ENCODE measurements at places on chromosomes 2 and 18.
A peak's percentile ranks its signal among the peaks of the same experiment; 100 is the strongest.

GRCh38 chr18:57837917-57838548 is 34.9 kb upstream of the ATP8B1 start:
- DNase-seq, result no peak

GRCh38 chr2:29032189-29032588 is 42.1 kb downstream of the PCARE start:
- no peak for DNase-seq

DNA sequence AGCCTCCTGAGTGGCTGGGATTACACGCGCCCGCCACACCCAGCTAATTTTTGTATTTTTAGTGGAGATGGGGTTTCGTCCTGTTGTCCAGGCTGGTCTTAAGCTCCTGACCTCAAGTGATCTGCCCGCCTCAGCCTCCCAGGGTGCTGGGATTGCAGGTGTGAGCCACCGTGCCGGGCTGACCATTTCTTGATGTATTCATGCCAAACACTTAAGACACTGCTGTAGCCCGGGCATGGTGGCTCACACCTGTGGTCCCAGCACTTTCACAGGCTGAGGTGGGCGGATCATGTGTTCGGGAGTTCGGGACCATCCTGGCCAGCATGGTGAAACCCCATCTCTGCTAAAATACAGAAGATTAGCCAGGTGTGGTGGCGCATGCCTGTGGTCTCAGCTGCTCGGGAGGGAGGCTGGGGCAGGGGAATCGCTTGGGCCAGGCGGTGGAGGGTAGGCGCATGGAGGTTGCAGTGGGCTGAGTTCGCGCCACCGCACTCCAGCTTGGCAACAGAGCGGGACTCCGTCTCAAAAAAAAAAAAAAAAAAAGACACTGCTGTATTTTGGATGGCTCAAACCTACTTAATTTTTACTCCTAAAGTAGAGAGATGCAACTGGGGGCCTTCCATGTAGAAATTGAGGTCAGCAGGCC is 140.8 kb downstream of the NUP35 start:
- no peak for DNase-seq

GRCh38 chr18:32831781-32832180 is 59.0 kb upstream of the KLHL14 start:
- DNase-seq, result no peak

GRCh38 chr18:78678318-78678695 is 301.3 kb upstream of the SALL3 start:
- DNase-seq, result no peak

- no peak for DNase-seq
Measured at GRCh38 chr2:23550553-23550952, 165.6 kb downstream of the KLHL29 start.

GRCh38 chr2:57107353-57107752 is 923.6 kb downstream of the CCDC85A start:
- no peak for DNase-seq

GRCh38 chr18:10776493-10776892 is 250.7 kb downstream of the NAPG start:
- DNase-seq, result no peak

- no peak for DNase-seq
Measured at GRCh38 chr2:102080451-102081242, 61.9 kb upstream of the IL1R1 start.

GRCh38 chr2:31413025-31413424 is 1.5 kb downstream of the XDH start:
- DNase-seq, result no peak

- DNase-seq, result no peak
Measured at GRCh38 chr2:231785413-231785812, 832 bp upstream of the COPS7B start.

- no peak for DNase-seq
Measured at GRCh38 chr2:223100061-223100511, 48.1 kb downstream of the KCNE4 start.

GRCh38 chr2:74242354-74243071 is 44.1 kb downstream of the MTHFD2 start:
- DNase-seq, result no peak

GRCh38 chr18:6397931-6398566 is 16.7 kb downstream of the L3MBTL4 start:
- no peak for DNase-seq

DNA sequence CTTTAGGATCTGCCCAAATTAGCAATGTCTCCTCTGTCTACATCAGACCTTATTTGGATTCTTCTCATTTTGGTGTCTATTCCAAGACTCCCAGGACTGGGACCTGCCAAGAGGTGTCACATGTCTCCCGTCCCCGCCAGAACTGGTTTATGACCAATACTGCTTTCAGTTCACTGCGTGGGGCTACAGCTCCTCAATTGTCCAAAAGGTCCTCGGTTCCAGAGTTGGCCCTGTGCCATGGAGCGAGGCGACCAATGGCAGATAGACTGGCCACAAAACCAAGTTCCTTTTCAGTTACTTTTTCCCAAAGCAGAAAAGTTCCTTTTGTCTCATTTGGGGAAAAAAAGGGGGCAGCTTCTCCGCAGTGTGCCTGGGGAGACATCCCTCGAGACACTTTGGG is 144.1 kb upstream of the ZNF236 start:
- no peak for DNase-seq

DNA sequence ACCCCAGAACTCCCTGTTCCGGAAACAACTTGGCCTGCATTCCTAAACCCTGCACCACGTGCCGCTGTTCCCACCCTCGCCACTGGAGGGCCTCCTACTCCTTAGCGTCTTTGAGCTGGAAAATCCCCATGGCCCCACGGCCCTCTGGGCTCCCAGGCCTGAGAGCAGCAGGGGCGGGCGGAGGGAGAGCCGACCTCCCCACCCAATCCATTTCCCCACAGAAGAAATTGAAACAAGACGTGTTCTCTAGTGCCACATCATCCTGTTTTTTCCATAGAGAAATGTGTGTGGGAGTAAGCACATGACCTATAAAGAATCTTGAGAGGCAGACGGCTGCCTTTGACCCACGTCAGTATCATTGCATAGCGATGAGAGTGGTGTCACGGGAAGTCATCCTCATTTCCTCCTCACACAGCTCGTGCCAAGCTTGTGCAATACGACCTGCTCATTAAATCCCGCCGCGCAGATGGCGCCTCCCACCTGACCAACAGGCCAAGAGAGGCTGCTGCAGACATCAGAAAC is 79.2 kb downstream of the LAMA1 start:
- DNase-seq, result no peak

GRCh38 chr18:10455726-10456453 is 1.5 kb downstream of the APCDD1 start:
- DNase-seq, result no peak

GRCh38 chr2:46854260-46854659 is 61.3 kb downstream of the MCFD2 start:
- no peak for DNase-seq

- DNase-seq, result no peak
Measured at GRCh38 chr2:12513339-12513738, 203.4 kb upstream of the TRIB2 start.

DNA sequence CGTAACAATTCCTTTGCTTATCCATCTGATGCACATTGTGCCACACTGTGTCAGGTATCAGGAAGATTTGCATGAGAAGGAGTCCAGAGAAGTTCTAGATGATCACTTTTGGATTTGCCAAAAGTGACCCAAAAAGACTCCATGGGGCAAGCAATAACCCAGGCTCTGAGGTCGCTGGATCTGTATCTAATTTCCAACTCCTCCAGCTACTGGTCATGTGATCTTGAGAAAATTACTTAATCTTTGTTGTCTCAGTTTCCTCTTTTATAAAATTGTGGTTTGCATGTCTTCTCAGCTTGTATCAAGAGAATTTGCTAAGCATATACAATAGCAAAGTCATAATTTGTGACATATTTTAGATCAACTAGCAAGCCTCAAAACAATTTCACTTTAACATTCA is 61.3 kb upstream of the ITGA4 start:
- DNase-seq, result no peak

DNA sequence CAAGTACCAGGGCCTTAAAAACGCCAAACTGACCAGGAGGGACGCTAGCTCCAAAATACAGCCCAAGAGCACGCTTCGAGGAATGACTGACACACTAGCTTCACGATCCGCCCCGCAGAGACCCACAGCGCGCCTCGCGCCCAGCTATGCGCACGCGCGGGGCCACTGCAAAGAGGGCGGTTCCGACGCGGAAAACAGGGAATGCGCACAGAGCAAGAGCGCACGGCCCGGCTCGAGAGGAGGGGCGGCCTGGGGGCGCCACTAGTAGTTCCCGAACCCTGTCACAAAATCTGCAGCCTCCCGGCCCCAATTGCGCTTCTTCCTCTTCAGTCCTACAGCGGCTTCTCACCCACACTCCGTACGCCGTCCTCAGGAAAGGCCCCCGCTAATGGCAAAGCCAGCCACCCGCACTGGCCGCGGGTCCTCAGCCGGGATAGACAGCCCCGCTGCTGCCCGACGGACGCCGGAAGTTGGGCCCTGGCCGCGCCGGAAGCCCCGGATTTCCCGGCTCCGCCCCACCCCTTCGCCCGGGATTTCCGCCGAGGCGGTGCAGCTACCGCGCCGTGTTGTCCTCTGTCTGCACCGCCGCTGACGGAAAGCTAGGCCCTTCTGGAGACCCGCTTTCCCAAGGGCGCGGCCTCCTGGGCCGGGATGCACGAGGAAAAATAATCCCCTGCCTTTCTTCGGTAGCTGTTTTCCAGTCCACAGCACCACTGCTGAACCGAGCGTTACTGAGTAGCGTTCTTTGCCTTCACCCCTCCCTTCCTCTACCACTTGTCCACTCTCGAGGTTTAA is at the start of gene HDHD2:
HDHD2 (minus strand) TSS at position 472 of the 795 bp plus-strand sequence. CDS start 14,061 bp downstream, outside the sequence.
- DNase-seq, result peak; percentile 57

DNA sequence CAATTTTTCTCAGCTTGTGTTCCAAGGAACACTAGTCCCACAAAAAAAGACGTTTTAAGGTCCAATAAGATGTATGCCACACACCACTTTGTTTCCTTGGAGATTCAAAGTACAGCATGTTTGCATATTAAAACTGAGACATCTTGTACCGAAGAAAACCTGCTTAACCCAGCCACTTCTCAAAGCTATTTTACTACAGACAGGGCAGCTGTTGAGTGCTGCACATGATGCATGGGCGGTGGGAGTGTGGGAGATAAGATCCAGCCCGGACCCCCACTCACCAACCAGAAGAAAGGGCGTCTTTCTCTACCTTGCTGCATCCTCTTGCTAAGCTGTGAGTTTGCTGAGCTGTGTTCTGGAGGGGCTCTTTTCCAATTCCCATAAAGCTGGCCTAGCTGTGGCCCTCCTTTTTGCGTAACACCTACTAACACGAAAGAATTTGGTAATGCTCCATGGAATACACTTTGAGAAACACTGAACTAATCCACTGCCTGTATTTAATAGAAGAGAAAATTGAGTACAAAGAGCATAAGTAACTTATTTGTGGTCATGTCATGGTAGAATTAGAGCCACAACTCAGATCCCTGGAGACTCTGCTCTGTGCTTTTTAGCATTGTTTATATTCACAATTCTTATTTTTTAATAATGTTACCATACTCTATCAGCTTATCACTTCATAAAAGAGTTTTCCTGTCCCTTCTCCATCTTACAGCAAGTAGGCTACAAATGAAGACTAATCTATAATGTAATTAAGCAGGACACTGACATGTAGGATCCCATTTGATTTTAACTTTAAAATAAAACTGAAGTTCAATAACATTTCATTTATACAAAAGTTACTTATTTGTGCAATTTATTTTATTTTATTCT is 90.0 kb downstream of the PLEKHM3 start:
- DNase-seq, result no peak

DNA sequence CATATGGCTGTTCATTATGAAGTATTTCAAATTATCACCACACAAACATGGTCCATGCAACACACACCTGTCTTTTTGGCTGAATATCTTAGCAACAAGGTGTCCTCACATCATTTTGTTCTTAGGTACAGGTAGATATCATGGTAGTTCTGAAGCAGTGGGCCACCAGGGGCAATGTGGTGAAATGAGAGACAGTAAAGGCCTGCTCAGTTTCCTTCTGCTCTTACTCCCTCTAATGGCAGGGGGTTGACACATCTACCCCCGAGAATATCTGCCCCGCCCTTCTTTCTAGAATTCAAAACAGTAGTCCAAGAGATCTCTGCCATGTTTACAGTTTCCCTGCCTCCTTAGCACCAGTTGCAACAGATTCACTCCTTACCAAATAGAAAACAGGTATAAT is 147.0 kb upstream of the KLHL14 start:
- no peak for DNase-seq

GRCh38 chr2:219293736-219294231 is 14.6 kb downstream of the DNAJB2 start:
- DNase-seq, result no peak

DNA sequence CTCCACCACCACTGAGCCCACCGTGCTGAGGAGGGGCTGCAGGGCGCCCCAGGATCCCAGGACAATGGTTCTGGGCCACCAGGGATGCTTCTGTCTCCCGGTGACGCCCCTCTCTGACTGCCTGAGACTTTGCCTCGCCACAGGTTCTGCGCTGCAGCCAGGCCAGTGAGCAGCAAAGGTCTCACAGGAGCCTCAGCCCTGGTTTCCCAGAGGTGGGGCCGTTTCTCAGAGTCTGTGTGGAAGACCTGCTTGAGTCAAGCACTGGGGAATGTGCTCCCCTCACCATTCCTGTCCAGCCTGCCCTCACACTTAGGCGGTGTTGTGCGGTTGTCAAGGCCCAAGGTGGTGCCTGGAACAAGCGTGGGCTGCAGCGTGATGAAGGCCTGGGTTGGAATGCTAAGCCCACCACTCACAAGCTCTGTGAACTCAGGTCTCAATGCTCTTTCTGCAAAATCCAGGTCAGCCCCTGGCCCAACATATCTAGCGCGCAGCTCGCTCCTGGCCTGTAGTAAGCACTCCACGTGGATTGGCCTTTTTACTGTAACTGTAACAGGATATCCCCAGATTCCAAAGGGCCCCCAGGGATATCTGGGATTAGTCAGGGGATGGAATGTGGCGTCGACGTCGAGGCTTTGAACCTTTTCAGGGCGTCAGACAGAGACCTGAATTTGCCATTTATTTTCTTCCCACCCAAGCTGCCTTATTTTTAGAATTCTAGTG is 47.6 kb downstream of the PLB1 start:
- no peak for DNase-seq

DNA sequence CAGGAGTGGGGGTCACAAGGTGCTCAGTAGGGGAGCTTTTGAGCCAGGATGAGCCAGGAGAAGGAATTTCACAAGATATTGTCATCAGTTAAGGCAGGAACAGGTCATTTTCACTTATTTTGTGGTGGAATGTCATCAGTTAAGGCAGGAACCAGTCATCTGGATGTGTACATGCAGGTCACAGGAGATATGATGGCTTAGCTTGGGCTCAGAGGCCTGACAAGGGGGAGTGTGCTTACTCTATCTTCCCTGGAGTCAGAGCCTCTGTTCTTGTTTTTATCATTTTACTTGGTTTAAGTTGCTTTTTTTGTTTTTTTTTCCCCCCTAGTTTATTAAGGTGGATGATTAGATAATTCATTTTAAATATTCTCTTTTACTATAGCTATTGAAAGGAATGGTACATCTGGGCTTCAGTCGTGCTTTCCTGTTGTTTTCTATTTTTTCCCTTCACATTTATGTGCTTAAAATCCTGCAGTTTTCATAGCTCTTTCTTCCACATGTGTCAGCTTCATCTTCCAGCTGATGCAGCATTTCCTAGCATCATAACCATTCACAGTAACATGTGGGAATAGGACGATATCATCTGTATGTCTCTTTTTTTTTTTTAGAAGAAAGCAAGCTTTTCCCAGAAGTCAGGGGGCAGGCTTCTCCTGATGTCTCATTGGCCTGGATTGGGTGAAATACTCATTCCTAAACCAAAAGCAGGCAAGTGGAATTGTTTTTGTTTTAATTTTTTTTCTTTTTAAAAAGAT is 15.4 kb downstream of the ZNF396 start:
- no peak for DNase-seq

- no peak for DNase-seq
Measured at GRCh38 chr2:10119027-10119325, 3.6 kb upstream of the RRM2 start.

All from stimulated activated CD8-positive, alpha-beta memory T cell treated with anti-CD3 and anti-CD28 coated beads, Interleukin-7, amount 100 ng/mL, for 1 hour (primary cell).